T47D (cell line): ENCODE measurements at places on chromosomes 7 and 10.

- no peak for DNase-seq
Observed at GRCh38 chr10:29635711-29636144, 957 bp upstream of the SVIL start.

GRCh38 chr7:97179454-97180104, 62.1 kb downstream of the SDHAF3 start:
- DNase-seq: peak; percentile 68

DNA sequence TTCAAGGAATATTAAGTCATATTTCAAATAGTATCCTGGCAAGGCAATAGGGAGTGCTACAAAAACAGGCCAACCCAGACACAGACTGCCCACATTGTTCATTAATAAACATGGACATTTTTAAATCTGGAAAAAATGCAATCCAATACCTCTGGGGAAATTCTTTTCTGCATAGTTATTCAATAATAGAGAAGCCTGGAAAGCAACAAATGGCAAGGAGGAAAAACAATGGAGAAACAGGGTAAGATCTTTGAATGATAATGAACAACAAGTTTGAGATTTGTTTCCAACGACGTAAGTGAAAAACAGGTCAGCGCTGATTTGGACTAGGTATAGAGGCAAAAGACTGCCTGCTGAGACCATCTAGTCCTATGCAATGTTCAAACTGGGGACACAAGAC, 44.7 kb upstream of the ZNF800 start:
- no peak for DNase-seq

DNA sequence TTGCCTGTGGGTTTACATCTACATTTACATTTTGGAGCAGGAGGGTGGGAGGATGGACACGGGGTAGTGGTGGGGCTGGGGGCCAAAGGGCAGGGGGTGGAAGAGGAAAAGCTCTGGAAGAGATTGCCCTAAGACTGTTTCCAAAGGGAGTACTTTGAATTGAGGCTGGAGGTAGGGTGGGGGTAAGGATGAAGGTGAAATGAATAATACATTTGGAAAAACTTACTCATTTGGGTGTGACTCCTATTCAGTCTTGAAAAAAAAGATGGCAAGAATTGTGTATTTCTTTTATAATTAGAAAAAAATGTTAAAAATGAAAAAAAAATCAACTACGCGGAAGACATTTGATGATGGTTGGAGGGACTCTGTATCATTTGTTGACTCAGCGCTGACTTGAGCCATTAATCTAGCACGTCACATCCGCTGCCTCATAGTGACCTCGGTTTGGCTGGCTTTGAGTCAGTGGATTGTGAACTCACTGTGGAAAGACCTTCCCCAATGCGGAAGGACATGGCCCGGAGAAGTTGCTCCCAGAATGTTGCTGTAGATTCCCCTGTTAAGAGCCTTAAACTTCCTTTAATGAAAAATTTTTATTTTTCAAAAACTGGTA, 2.8 kb downstream of the FAM180A start:
- no peak for DNase-seq

DNA sequence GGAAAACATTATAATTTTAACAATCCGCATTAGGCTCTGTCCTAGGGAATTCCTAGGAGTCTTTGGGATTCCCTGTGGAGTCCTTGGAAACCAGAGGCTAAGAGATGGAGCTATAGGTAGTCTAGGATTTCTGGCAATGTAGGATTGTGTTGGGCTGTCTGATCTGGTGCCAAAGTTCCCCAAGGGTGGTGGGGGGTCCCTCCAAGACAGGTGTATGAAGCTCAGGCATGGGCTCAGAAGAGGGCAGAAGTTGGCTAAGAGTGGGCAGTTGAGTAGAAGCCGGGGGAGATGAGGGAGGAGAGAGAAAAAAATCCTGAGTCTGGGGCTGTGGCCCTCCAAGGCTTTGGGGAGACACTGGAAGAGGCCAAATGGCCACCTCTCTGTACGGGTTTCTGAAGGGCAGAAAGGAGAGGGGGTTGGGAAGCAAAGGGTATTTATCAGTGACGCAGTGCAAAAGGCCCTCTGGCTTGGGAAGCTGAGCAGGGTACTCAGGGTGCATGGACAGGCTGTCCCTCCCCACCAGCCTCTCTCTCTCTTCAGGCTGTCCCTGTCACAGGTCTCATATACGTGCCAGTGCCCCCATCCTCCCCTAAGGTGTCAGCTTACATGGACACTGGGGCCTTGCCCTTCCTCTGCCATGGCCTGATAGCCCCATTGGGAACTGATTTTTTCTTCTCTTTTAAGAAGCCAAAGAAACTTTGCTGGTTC, 929 bp downstream of the HOXA6 start:
- no peak for DNase-seq

GRCh38 chr7:112086496-112087254, 119.5 kb downstream of the DOCK4 start:
- no peak for DNase-seq

- peak; percentile 95 for DNase-seq
Observed at GRCh38 chr7:28958235-28958979, at the start of gene TRIL. Gene TRIL (minus strand): TSS chr7:28958330. CDS start chr7:28958046, 284 bp downstream.

GRCh38 chr7:107219563-107220244, 50.9 kb downstream of the HBP1 start:
- no peak for DNase-seq

DNA sequence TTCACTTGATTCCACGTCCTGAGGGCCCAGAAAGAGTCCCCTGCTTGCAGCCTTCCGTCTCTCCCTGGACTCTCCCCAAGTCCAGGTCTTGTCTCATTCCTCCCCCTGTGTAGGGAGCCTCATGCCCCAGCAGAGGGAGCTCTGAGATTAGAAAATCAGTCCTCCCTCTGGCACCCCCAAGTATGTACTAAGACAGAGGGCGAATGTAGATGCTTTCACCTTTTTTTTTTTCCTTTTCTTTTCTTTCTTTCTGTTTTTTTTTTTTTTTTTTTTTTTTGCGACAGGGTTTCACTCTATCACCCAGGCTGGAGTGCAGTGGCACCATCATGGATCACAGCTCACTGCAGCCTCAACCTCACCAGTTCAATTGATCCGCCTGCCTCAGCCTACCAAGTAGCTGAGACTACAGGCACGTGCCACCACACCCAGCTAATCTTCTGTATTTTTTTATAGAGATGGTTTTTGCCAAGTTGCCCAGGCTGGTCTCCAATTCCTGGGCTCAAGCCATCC, 10.3 kb downstream of the SFXN3 start:
- DNase-seq: no peak

GRCh38 chr10:97895915-97896314, 46.3 kb downstream of the GOLGA7B start:
- DNase-seq: no peak

- DNase-seq: peak; percentile 8
Observed at GRCh38 chr7:84013616-84014240, 180.9 kb downstream of the SEMA3A start.
